ENCODE measurements at places on chromosomes 2 and 18. TPM values are rescaled to one million over a fixed set of nuclear protein-coding genes. Genes with fewer than 3 reads are reported as not detected.

Gene TEX44
- total RNA-seq, result not detected

GRCh38 chr18:5476961-5477800 is 66.6 kb downstream of the EPB41L3 start:
- DNase-seq, result no peak

DNA sequence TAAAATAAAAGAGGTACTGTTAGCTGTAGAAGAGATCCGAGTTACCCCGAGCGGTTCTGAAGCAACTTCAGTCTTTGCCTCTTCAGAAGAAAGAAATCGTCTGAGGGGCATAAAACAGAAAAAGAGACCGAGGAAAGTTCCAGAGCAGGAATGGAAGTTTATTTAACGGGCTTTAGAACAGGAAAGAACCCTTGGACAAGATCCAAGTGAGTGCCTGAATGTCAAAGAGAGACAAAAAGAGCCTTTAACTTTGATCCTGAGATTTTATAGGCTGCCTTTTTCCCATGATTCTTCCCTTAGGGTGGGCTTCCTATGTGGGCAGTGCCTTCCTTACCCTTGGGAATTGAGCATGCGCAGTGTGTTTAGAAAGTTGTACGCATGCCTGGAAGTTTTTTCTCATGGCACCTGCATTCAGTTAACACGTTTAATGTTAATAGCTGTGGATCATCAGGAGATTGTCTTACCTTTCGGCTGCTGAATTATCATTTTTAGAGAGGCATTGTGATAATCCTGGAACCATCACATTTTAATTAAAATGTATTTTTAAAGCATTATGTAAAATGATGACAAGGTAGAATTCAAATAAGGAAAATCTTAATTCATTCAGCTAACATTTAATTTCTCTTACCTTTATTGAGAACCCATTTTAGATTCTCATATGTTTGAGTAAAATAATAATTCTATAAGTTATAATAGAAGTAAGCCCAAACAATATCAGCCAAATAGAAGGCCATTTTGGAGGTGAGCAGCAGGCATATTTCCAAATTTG is 269.5 kb upstream of the ZSWIM2 start:
- no peak for DNase-seq

GRCh38 chr2:4597400-4597799 is 894.0 kb downstream of the DCDC2C start:
- DNase-seq, result no peak

DNA sequence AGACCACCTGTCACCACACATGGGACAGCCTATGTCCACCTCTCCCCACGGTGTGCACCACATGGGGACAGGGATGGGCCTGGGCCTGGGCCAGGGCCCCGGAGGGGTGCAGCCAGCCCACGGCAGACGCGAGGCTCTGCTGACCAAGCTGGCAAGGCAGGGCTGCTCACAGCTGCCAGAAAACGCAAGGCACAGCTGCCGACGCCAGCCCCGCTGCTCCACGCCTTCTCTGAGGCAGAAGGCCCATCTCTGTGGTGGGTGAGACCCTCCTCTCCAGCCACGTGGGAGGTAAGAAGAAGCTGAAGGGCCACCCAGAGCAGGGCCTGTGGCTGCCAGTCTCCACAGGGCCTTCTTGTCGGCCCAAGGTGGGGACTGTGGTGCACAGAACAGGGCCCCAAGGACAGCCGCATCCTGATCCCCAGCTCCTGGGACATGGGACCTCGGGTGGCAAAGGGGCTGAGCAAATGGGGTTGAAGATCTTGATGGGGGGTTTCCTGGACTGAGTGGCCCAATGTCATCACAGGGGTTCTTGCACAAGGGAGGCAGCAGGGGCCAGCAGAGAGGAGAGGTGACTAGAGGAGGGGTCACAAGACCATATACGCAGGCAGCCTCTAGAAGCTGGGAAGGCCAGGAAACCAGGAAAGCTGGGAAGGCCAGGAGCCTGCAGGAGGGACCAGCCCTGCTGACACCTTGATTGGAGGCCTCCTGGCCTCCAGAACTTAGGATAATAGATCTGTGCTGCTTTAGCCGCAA is 72.3 kb downstream of the NDUFA10 start:
- no peak for DNase-seq

GRCh38 chr2:109386004-109386695 is 227.6 kb downstream of the SEPTIN10 start:
- no peak for DNase-seq

DNA sequence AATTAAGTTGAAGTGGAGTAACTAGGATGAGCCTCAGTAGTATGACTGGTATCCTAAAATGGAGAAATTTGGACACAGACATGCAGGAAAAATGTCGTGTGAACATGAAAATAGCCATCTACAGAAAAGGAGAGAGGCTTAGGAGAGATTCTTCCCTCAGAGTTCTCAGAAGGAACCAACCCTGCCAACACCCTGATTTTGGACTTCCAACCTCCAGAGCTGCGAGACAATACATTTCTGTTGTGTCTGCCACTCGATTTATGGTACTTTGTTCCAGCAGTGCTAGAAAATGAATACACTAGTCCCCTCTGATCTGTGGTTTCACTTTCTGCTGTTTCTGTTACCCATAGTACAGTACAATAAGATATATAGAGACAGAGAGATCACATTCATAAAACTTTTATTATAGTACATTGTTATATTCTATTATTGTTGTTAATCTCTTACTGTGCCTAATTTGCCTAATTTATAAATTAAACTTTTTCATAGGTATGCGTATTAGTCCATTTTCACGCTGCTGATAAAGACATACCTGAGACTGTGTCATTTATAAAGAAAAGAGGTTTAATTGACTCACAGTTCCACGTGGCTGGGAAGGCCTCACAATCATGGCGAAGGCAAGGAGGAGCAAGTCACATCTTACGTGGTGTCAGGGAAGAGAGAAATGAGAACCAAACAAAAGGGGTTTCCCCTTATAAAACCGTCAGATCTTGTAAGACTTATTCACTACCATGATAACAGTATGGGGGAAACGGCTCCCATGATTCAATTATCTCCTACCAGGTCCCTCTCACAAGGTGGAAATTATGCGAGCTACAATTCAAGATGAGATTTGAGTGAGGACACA is 41.3 kb downstream of the PLEKHA3 start:
- no peak for DNase-seq

Gene MALL
- 159 TPM for total RNA-seq

- no peak for DNase-seq
Observed at GRCh38 chr2:236366049-236366387, 101.8 kb upstream of the ASB18 start.

DNA sequence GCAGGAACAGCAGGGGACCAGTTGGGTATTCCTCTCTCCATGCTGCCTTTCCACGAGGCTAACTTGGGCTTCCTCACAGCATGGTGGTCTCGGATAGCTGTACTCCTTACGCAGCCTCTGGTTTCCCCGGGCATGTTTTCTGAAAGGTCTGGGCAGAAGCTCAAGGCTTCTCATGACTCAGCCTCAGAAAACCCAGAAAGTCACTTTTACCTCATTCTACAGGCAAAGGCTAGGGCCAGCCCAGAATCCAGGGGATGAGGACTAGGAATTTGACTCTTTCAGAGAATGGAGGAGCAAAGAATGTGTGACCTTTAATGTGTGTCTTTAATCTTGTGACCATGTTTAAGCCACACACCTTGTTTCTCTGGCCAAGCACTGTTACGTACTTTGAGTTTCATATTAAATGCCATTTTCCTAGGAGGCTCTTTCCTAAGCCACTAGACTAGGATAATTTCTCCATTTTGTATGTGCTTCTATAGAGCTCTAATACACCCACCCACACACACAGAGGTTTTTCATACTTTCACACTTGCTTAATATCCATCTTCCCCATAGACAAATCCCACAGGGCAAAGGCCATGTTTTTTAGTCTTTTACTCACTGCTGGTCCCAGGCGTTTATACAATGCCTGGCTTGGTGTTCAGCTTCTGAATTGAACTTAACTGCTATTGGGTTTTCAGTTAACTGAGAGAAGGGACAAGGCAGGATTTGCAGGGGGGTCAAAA is 77.3 kb downstream of the LONRF2 start:
- DNase-seq, result no peak

DNA sequence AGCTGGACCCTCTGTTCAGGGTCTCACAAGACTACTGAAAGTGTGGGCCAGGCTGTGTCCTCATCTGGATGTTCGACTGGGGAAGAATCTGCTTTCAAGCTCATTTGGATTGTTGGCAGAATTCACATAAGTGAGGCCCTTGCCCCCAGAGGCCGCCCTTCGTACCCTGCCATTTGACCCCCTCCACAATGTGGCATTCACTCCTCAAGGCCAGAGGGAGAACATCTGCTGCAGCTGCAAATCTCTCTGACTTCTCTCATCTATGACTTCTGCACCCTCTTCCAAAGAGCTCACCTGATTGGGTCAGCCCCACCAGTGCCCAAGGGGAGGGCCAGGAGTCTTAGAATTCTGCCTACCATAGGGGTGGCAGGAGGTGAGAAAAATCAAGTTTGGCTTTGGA is 3.9 kb upstream of the CNDP2 start:
- DNase-seq, result no peak

Gene MYOM1
- 0.92 TPM for total RNA-seq

- DNase-seq, result no peak
Observed at GRCh38 chr18:21958707-21959450, 210.5 kb upstream of the GATA6 start.

- no peak for DNase-seq
Observed at GRCh38 chr18:44887227-44887631, 206.5 kb downstream of the SETBP1 start.

All from Panc1 (cell line).